ENCODE measurements at places on chromosomes 12 and 14.
A peak's percentile ranks its signal among the peaks of the same experiment; 100 is the strongest.

- DNase-seq = no peak
Observed at GRCh38 chr14:23517650-23518326, 33.8 kb downstream of the ZFHX2 start.

GRCh38 chr12:130194154-130194553, 31.9 kb downstream of the FZD10 start:
- DNase-seq = no peak

DNA sequence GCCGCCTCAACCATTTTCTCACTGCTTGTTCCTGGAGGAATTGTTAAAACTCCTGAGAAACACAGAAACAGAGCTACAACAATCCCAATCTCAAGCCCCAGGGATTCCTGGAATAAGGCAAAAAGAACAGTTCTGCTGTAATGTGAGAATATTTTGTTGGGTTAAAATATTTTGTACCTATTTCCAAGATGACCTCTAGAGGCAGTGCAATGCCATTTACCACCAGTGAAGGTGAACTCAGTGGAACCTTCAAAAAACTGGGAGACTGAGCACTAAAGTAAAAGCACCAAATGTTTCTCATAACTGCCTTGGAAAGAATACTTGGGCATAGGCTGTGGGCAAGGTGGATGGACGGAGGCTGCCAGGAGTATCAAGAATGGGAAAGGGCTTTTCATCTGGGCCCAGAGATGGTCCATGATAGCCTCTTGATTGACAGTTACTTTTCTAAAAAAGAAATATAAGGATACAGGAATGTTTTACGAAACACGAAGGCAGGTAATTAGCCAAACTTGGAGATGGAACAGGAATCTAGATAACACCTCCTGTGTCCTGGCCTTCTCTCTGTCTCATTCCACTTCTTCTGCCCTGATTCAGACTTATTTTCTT, 334.0 kb upstream of the FLRT2 start:
- DNase-seq = peak; percentile 48

- DNase-seq = peak; percentile 33
Observed at GRCh38 chr14:80275208-80275850, 64.0 kb upstream of the DIO2 start.

- DNase-seq = peak; percentile 37
Observed at GRCh38 chr14:74571441-74571841, 40.6 kb downstream of the LTBP2 start.

GRCh38 chr12:15644700-15645099, 144.5 kb downstream of the EPS8 start:
- peak; percentile 10 for DNase-seq

DNA sequence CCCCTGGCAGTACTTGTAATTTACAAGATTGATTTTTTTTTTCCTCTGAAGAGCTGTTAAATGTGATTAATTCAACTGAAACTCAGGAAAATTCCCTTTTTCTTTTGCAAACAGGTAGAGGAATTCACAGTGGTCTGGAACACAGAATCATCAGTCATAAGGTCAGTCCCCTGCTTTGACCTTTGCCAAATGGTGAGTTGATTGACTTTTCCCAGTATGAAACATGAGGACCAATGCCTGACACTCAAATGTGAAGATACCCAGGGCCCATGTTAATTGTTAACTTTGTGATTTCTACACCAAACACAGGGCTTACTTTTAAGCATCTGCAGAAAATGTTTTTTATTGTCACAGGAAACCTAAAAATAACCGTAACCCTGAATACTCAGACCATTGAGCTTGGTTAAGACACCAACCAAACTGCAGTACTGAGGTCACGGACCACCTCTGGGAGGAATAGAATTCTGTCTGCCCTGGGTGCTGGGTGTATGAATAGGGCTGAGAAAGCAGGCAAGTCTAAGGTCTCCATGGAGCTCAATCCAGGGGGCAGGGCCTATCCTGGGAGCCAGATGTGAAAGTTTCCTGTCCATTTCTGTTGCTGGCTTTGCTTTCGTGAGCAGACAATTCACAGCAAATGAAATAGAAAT, 192.4 kb downstream of the TMX1 start:
- no peak for DNase-seq

- no peak for DNase-seq
Observed at GRCh38 chr12:57012600-57013465, 3.5 kb downstream of the TAC3 start.

Data from GM03348 (cell line).